T-helper 2 cell treated with Interferon-gamma antibody and Interleukin-4, amounts not matched to agents 100 ng/mL and 5 ng/mL, for 36 hours (primary cell): ENCODE measurements at places on chromosomes 2 and 18. TPM values are rescaled to one million over a fixed set of nuclear protein-coding genes. Genes with fewer than 3 reads are reported as not detected.

Gene KIF1A
- total RNA-seq: 0.41 and 0.43 TPM in 2 replicates

Gene PPP1R1C
- 0.48 TPM in 1 of 2 replicates, not detected in the other for total RNA-seq

Gene TCF23
- total RNA-seq: not detected in 2 replicates

Gene SPR
- total RNA-seq: 0.89 and 0.98 TPM in 2 replicates

Gene ZNF2
- 3.5 and 3.6 TPM in 2 replicates for total RNA-seq

Gene NEU2
- not detected in 2 replicates for total RNA-seq

Gene VIT
- not detected in 2 replicates for total RNA-seq
